ENCODE measurements at places on chromosomes 2 and 18. TPM values are rescaled to one million over a fixed set of nuclear protein-coding genes. Genes with fewer than 3 reads are reported as not detected.

UGT1A8 gene
- polyA plus RNA-seq, result not detected

ASAP2 gene
- 66.1 TPM for polyA plus RNA-seq

ANKRD23 gene
- polyA plus RNA-seq, result 5.0 TPM

PAIP2B gene
- 21.6 TPM for polyA plus RNA-seq

LAMA3 gene
- polyA plus RNA-seq, result 2.0 TPM

EVA1A gene
- polyA plus RNA-seq, result 12.9 TPM

SP140 gene
- 1.3 TPM for polyA plus RNA-seq

GNLY gene
- 0.27 TPM for polyA plus RNA-seq

HRH4 gene
- 0.17 TPM for polyA plus RNA-seq

CDKL4 gene
- 1.2 TPM for polyA plus RNA-seq

RSAD2 gene
- polyA plus RNA-seq, result 5.3 TPM

BOLL gene
- 0.22 TPM for polyA plus RNA-seq

- no peak for DNase-seq
Measured at GRCh38 chr2:127129937-127130336, 23.0 kb upstream of the BIN1 start.

GRCh38 chr2:238183821-238184220 is 19.7 kb downstream of the ILKAP start:
- no peak for DNase-seq

DNA sequence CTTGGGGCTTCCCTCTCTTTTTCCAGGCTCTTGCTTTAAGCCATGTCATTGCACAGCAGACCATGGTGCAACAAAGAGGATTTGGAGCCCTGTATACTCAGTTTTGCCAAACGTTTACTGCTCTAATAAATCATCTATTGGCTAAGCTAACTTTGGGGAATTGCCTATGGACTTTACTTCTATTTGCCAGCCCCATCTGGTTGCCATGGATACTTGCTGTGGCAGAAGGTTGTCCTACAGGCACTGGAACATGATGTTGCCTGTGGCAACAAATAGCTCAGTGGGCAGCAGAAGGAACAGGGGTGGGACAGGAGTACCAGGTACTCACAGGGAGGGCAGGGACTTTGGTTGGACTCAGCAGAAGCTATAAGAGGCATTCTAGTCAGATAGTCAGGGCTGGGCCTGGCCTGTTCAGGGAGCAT is 129.7 kb downstream of the CCDC85A start:
- DNase-seq, result no peak

GRCh38 chr2:172999641-173000386 is 75.8 kb upstream of the MAP3K20 start:
- no peak for DNase-seq

- DNase-seq, result no peak
Measured at GRCh38 chr2:118197011-118197675, 108.9 kb downstream of the INSIG2 start.

GRCh38 chr2:216130346-216130971 is 21.3 kb downstream of the XRCC5 start:
- no peak for DNase-seq

DNA sequence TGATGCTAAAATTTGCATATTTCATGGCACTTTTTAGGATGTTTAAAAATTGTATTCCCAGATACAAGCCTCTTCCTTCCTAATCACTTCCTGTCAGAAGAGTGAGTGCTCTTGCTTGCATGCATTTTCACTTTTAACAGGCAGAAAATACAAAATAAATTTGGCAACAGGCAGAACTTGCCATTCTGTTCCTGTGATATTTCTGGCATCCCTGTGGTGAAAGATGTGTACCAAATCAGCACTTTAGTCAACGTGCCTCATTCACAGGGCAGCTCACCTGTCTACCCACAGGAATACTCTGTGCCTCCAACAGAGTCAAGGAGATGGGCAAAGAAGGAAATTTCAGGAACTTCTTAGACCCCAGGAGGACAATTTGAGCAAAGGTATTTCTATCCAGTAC is 360.9 kb downstream of the AKAIN1 start:
- DNase-seq, result no peak

DNA sequence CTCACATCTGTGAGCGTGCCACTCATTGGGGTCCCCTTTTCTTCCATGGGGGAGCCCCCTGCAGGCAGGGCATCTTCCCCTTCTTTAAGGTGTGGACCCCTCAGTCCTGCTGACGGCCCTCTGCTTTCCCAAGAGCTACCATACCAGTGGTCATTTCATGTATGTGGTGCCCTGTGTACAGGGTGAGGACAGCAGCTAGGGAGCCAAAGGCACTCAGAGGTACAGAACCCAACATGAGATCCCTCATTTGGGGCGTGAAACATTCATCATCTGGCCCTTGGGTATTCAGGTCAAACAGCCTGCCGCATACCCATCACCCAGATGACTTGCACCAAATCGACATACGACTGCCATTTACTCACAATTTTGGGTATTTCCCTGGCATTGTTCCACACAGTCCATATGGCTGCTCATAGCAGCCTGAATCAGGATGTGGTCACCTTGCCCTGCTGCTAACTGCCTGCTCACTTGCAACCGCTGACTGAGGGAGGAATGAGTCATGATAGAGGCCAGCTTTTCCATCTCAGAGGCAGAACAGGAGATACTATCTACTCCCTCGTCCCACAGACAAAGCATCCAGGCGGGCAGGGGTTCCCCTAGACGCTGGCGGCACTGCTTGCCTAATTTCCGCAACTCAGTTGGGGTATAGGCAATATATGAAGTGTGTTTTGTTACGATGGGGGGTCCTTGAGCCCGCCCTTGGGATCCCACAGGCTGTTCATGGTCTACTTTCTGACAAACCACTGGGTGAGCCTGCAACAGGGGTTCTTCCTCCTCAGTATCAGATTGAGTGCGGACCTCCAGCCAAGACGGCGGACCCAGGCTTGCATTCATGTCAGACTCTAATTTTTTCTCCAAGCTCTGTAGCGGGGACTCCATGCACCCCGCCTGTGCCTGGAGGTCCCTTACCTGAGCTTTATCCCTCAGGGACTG is 228.6 kb downstream of the SATB2 start:
- no peak for DNase-seq

DNA sequence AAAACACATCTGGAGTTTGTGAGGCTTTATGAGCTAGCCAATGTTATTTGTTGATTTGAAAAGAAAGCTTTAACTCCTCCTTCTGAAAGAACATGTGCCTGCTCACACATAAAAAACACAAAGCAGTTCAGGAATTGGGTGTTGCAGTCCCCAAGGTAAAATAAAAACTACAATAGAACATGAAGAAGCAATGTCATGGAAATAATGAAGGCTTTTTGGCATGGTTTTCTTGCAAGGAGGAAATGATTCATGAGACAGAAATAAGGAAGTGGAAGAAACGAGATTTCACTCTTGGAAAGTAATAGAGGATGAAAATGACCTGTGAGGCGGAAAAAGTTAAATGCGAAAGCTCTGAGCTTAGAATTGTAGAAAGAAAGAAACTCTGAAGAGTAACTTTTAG is 81.1 kb downstream of the TRIB2 start:
- DNase-seq, result no peak

GRCh38 chr2:224252631-224253030 is 149.3 kb downstream of the FAM124B start:
- DNase-seq, result no peak

GRCh38 chr2:54966837-54967236 is 83.4 kb downstream of the RTN4 start:
- no peak for DNase-seq

DNA sequence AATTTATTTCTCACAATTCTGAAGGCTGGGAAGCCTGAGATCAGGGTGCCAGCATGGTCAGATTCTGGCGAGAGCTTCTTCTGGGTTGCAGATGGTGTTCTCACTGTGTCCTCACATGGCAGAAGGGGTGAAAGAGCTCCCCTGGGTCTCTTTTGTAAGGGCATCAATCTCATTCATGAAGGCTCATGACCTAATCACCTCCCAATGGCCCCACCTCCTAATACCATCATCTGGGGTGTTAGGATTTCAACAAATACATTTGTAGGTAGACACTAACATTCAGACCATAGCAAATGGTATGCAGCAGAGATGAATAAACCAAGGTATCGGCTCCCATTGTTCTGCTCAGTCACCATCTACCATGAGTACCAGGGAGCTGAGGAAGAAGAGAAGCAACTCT is 32.7 kb downstream of the YPEL5 start:
- DNase-seq, result no peak

- DNase-seq, result no peak
Measured at GRCh38 chr2:217599906-217600305, 402.9 kb downstream of the TNS1 start.

- DNase-seq, result no peak
Measured at GRCh38 chr2:222057347-222058073, 241.3 kb downstream of the PAX3 start.

- DNase-seq, result no peak
Measured at GRCh38 chr2:217294211-217294610, 434.3 kb upstream of the TNP1 start.

DNA sequence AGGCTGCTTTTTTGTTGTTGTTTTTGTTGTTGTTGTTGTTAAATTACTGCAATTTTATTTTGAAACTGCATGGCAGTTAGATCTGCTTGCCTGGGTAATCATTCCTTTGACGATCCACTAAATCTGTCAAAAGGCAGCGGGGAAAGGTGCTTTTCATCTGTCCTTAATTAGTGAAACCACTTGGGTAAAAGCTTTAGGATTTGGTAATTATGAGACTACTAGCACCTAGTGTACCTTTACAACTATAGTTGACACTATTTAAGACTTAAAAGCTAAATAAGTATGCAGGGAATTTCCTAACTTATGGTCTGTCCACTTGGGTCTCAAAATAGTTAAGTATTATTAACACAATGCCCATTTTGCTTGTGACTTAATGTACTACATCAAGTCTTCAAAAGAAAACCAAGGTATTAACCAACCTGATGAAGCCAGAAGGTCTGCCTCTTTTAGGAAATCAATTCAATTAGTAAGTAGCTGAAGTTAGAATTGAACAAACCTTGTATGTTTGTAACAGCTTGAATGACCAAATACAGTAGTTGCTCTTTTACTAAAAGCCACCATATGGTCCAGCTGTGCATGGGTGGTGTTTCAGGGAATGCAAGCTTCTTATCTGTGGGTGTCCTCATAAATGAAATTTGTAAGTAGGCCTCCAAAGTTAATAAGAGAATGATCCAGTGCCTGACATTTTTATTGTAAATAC is 44.8 kb downstream of the NAB1 start:
- DNase-seq, result no peak

DNA sequence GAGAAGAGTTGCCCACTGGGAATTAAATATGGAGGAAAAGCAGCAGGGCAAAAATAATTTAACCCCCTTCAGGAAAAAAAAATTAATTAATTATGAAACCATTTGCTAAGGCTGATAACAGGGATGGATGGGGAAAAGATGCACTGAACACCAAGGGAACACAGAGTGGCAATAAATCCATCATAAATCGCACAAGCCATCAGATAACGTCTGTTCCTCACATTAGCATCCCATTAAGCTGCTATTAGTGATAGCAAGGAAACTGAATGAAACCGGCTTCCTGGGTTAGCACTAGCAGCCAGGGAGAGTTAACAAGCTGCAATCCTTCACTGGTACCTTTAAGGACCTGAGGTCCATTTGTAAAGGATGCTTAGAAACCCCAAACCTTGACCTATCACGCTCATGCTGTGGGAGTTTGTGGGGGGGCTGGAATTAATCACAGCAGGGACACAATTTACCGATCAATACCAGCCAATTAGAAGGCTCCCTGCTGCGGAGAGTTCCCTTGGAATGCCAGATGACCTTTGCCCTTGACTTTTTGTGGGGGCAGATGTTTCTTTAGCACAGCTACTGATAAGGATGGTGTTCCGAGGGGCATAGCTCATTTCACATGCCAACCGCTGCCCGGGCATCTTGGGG is 175.5 kb upstream of the KLF7 start:
- DNase-seq, result no peak

- no peak for DNase-seq
Measured at GRCh38 chr2:3223080-3223923, 154.3 kb downstream of the EIPR1 start.

- no peak for DNase-seq
Measured at GRCh38 chr2:185245806-185246205, 492.8 kb upstream of the FSIP2 start.

- DNase-seq, result no peak
Measured at GRCh38 chr2:119947535-119947934, 65.3 kb upstream of the EPB41L5 start.

GRCh38 chr2:10500601-10501361 is 52.7 kb upstream of the ODC1 start:
- no peak for DNase-seq

- no peak for DNase-seq
Measured at GRCh38 chr18:62500966-62501591, 21.7 kb upstream of the ZCCHC2 start.

DNA sequence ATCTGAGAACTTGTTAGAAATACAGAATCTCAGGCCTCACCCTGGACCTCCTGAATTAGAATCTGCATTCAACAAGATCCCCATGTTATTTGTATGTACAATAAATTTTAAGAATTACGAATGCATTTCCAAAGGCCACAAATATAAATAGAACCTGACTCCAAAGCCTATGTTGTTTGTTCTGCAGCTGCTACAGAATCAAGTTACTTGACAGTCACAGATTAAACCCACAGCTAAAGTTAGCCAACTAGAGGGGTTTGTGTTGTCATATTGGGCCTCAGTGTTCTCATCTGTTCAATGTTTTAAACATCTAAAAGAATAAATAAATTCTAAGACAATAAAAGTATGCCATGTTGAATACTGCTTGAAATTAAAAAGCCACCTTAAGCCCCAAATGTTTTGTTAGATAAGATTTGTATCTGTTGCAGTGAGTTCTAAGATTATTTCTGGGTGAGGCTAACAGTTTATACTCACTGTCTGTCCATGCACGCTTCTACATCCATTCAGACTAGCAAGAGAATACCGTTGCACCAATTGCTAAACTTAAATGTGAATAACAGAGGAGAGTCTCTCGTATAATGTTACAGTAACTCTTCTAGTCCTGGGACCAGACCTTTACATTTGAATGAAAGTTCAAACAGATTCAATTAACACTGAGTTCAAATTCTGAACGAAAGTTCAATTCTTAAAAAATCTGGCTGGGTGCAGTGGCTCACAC is 200.4 kb downstream of the MEMO1 start:
- DNase-seq, result no peak

GRCh38 chr18:79400091-79400590 is 4.4 kb downstream of the NFATC1 start:
- no peak for DNase-seq

DNA sequence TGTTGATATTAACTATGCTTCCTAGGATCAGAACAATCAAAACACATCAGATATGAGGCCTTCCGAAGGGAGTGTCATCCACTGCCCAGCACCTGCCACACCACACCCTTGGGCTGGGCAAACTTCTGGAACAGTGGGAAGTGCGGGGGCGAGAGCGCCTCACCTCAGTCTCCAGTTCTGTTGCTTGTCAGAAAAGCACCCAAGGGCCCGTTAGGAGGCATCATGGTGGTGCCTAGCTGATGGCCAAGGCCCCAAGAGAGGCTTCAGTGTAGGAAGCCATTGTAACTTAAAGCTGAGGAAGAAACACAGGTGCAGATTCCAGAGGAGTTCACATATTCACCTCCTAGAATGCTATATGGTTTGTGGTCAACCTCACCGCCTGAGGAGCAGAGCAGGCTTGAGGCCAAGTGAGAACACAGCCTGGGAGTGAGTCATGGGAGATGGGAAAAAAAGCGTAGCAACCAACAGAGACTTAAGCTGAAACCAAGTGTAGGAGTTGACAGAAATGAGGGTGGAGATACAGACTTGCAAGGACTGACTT is 85.1 kb upstream of the ATL2 start:
- DNase-seq, result no peak
